ENCODE measurements at places on chromosomes 1 and 21.

GRCh38 chr21:39141502-39141901 lies 41.7 kb downstream of the PSMG1 start:
- DNase-seq, result no peak

GRCh38 chr1:205325334-205325884 lies 3.9 kb upstream of the NUAK2 start:
- peak; percentile 94 for DNase-seq

GRCh38 chr21:25867061-25867460 lies 132.3 kb downstream of the GABPA start:
- no peak for DNase-seq

- no peak for DNase-seq
These were observed 337.5 kb upstream of the PLXNA2 start for GRCh38 chr1:208581667-208582066.

DNA sequence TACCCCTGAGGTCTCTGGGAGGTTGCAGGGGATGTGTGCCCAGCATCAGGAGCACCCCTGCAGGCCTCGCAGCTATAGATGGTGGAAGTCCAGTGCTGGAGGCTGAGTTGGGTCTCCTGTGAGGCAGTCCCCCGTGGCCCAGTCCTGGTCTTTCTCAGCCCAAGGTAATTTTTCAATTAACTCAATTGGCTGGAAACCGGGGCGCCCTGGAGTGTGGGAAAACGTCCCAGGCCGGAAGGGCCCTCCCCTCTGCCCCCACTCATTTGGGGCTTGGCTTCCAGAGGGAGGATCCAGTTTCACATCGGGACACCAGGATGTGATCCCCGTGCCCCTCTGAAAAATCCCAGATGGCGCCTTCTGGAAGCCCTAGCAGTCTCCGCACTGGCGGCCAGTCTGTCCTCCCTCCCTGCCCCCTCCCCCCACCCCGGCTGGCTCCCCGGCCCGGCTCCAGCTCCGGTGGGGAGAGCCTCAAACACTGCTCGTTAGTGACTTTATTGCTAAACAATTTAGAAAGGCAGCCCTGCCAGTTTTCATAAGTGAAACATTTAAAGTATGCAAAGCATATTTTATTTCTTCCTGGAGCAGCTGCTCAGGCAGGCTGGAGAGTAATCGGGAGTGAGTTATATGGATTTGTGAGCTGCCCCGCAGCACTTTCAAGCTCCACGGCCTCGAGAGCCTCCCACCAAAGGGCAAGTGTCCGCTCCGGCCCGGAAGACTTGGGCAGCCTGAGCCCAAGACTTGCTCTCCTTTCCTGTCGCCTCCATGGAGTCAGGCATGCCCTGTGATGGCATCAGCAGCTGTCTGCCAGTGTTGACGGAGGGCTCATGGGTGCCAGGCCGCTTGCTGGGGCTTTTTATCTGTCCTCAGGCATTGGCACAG lies 208.2 kb upstream of the TMEM51 start:
- DNase-seq, result peak; percentile 34

DNA sequence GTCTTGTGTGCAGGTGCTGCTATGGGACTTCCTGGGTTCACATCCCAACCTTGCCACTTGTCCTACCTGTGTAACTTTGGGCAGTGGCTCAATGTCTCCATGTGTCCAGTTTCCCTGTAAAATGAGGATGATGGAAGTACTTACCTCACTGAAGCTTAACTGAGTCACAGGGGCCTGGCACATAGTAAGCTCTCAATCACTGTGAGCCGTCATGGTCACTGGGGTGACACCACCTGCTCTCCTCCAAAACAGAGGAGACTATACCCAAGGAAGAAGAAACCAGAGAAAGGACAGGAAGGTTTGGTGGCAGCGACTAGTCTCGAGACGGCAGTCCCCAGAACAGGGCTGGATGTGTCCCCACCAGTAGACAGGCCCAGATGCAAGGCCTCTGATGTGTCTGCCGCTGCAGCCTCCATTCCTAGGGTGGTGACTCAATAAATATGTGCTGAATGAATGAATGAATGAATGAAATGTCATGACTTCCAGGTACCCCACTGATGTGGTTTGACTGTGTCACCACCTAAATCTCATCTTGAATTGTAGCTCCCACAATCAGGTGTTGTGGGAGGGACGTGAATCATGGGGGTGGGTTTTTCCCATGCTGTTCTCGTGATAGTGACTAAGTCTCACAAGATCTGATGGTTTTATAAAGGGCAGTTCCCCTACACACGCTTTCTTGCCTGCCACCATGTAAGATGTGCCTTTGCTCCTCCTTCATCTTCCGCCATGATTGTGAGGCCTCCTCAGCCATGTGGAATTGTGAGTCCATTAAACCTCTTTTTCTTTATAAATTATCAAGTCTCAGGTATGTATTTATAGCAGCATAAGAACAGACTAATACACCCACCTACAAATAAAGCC lies 13.0 kb upstream of the LRP8 start:
- DNase-seq, result no peak

DNA sequence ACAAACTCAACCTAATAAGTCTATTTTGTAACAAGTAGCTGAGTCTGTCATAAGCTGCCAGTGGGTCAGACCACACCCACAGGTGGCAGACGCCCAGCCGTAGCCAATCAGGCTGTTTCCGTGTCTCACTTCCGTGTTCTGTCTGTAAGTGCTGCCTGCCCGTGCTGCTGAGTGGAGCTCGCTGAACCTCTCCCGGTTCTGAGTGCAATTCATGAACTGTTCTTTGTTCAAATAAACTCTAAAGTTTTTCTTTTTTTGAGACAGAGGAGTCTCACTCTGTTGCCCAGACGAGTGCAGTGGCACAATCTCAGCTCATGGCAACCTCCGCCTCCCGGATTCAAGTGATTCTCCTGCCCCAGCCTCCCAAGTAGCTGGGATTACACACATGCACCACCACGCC lies 25.1 kb downstream of the POFUT2 start:
- DNase-seq, result peak; percentile 2

GRCh38 chr1:18632783-18633421 lies 2.3 kb downstream of the PAX7 start:
- DNase-seq, result peak; percentile 56

DNA sequence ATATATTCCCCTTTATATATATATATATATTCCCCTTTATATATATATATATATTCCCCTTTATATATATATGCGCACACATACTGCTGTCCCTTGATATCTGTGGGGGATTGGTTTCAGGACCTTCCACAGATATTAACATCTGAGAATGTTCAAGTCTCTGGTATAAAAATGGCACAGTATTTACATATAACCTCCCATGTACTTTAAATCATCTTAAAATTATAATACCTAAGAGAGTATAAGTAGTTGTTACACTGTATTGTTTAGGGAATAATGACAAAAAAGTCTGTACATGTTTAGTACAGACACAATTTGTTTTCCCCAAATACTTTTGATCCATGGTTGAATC lies 45.8 kb downstream of the NR5A2 start:
- no peak for DNase-seq

GRCh38 chr1:202154766-202155477 lies 5.5 kb downstream of the PTPN7 start:
- peak; percentile 90 for DNase-seq

GRCh38 chr1:21217812-21218596 lies 41.3 kb upstream of the EIF4G3 start:
- peak; percentile 90 for DNase-seq

DNA sequence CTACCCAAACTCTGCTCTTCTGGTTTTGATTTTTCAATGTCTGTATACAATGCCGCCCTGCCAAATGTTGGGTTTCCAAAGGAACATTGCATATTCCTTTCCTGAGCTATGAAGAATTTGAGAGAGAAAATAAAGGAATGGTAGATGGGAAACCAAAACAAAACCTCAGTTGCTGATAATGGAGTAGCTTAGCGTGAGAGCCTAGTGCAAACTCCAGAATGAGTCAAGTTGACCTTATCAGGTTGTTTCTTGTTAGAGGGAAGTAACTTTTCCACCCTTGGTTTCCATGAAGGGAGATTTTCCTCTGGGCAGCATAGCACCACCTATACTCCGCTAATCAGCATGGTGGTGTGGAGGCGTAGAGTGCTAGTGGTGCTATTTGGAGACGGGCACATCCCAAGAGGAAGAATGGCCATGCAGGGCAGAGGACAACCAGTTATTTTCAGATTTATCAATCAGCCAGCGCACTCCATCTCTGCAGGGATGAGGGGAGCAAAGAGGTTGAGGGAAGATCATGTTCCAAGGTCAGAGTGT lies 51.6 kb downstream of the BACH1 start:
- no peak for DNase-seq

- DNase-seq, result no peak
These were observed 29.3 kb upstream of the TRIM33 start for GRCh38 chr1:114540272-114540671.

DNA sequence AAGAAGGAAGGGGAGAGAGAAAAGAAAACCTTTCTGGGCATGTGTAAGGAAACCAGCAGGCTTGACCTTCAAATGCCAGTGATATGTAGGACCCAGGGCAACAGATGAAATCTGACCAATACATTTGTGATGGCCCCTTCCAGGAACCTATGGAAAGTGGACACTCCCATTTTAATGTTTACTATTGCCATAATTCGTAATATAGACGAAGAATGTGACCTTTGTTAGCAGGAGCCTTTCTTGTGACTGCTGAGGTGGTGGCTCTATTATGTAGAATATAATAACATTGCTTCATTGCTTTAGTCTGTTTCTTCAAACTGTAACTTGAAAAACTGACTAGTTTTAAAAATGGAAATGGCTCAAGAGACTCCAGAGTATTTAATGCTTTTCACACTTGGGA lies 150.8 kb downstream of the MAGI3 start:
- no peak for DNase-seq

DNA sequence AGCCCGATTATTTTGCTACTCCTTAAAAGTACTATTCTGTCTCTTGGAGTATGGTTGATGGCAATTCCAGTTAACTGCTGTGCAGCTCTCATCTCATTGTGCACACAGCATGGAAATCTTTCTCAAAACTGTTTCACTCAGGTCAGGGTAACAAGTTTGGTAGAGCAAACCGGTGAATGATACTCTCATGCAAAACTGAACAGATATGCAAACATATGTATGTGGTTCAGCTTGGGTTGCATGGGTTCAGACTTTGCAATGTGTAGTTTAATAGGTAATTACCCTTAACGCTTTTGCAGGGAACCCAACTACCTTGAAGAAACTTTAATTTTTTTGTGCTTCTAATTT lies 2.2 kb downstream of the GADD45A start:
- DNase-seq, result no peak

DNA sequence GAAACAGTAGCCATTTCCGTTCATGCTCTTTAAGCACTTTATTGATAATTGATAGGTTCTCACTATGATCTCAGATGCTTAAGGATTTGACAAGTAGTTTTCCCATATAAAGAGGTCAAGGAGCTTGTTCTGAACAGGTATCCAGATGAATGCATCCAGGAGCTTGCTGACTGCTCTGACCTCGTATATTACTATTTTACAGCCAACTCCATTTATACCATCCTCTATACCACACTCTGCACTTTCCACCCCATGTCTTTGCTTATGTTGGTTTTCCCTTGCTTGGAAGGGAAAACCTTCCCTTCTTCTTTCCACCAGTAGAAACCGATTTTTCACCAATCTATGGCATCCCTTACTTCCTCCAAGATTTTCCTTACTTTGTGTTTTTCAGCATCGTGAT lies 107.2 kb downstream of the LHX9 start:
- no peak for DNase-seq

- no peak for DNase-seq
These were observed 259.7 kb upstream of the VAMP3 start for GRCh38 chr1:7511381-7511780.

DNA sequence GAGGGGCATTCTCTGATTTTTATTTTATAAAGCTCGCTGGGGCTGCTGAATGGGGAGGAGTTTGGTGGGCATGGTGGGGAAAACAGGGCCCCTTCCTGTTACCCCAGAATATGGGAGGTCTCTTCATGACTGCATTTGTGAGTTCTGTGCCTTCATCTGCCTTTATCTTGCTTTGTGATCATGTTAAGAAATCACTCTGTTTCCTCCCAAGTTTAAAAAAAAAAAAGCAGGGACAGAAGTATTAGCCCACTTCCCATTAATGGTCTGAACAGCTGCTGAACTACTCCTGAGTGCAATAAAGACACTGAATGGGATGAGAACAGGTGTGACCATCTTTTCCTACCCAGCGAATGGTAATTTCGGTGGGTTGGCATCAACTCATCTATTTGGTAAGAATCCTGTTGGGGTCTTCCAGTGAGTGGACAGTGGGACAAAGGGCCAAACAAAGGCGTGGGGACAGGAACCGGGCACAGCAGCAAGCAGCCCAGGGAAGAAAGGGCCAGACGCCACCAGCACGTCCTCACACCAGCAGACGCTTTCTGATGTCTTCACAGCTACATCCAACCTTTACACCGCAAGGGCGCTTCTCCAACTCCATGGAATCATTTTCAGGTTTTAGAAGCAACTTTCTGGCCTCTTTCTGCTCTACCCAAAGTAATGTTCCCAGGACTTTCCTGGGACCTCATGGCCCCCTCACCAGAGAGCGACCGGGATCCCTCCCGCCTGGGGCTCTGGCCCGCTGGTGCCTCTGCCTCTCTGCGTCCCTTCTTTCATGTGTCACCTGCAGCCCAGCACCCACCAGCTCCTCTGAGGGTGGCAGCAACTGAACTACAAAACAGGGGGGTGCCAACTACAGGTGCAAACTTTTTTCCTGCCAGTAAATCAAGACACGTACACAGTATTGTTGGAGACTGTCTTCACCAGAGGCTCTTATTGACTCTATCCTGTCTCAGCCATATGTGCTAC lies 160.2 kb downstream of the ADSS2 start:
- no peak for DNase-seq

DNA sequence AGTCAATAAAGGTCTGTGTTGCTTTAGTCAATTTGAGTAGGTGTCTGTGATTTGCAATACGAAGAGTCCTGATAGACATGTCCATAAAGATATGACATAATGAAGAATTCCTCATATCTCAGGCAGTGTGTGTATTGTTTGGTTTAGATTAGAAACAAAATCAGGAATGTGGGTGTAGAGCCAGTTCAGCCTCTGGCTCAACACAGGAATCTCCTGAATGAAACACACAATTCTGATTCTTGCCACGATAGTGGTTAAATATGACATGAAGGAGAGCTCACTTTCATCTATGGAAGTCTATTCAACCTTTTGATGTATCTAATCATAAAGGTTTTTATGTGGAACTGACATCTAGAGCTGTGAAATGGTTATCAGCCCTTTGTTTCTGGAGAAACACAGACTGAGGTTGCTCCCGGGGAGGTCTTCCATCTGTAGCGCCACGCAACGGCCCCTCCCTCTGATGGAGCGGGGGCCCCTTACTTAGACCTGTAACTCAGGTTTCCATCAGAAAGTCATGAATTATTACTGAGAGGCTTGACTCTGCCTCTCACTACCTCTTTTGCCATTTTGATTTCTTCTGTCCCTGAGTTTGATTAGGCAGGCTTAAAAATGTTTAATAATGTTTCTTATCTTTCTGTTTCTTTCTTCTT lies 19.5 kb downstream of the TSPAN2 start:
- no peak for DNase-seq

Measured in ELF-1 (cell line).